ENCODE measurements at places on chromosomes 7 and 10.

DNA sequence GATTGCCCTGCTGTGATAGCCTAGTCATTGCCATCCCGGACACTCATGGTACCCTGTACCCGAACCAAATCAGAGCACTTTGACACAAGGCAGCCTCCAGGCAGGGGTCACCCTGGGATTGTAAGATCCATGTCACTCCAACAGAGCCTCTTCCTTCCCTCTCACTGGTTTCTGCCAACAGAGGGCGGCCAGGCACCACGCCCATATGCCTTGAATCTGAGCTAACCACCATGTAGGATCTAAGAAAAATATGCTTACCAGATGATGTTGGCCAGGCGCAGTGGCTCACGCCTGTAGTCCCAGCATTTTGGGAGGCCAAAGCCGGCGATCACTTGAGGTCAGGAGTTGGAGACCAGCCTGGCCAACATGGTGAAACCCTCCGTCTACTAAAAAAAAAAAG lies 389.2 kb upstream of the KLF6 start:
- no peak for DNase-seq

- DNase-seq = no peak
Observed at GRCh38 chr7:70645279-70645678, 486.7 kb upstream of the GALNT17 start.

DNA sequence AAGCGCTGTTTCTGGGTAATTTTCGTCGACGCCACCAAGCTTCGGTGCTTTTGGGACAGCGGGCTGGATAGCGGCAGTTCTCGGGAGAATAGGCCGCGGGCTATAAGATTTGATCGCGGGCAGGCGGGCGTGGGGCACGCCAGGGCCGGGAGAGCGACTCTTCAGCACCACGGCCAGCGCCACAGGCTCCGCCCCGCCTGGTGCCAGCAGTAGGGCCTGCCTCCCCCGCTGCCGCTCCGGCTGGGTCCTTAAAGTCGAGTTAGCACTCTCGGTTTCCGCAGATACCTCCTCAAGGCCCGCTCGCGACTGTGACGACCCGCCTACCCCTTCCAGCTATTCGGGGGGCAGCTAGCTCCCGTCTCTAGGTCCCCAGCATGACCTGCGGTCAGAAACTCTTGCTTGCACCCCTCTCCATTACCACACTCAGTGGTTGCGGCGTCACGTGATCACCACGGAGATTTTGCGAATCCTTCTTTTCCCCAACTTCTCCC lies 9.4 kb downstream of the NXPH1 start:
- peak; percentile 57 for DNase-seq

DNA sequence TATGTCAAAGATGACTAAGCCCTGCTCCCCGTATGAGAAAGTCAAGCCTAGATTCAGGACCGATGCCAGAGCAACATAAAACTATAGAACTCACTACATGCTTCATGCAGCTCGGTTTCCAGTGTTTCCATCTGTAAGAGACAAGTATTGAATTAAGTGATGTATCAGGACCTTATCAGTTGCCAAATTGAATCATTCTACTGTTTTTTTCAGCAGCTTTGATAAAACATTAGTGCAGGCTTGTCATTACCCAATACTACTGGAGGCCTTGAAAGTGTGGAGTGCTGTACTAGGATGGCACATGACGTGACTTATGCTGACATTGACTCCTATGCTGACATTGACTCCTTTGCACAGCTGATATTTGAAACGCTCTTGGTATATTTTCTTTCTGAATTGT lies 10.8 kb upstream of the NRP1 start:
- no peak for DNase-seq

- DNase-seq = no peak
Observed at GRCh38 chr7:38872202-38872601, 36.8 kb downstream of the VPS41 start.

GRCh38 chr7:145584401-145584800 lies 532.2 kb upstream of the CNTNAP2 start:
- DNase-seq = no peak

DNA sequence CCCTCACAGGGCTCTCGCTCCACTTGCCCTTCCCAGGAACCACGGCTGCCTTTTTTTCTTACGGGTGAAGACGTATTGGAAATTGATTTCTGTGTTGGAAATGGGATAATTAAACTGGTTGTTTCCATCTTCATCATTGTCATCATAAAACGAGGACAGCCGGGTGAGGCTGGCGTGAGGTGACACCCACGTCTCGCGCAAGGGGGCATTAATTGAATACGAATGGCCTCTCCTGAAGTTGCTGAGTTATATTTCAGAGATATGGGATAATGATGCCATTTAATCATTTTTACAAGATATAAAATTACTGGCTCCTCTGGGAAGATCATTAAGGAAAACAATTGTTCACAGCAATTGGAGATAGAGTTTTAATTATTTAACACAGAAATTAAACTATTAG lies 18.3 kb upstream of the NKX6-2 start:
- no peak for DNase-seq

GRCh38 chr7:18497082-18497481 lies 1.5 kb downstream of the HDAC9 start:
- no peak for DNase-seq

GRCh38 chr10:43913676-43914235 lies 265.1 kb upstream of the ZNF32 start:
- DNase-seq = no peak

DNA sequence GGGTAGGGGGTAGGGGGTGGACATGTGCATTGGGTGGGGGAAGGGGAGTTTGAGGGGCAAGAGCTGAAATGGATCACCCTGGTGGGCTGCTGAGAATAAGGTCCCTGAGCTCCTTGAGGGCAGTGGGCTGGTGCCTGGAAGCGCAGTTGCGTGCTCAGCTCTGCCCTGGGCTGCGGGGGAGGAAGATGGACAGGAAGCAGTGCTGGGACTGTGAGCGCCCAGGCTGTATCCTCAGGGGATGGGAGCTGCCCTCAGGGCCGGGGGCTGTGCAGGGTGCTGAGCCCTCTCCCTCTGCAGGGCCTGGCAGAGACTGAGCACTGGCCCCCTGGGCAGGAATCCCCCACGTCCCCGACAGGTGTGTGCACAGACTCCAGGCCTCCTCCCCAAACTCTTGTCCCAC lies 24.4 kb upstream of the ZNF467 start:
- no peak for DNase-seq

DNA sequence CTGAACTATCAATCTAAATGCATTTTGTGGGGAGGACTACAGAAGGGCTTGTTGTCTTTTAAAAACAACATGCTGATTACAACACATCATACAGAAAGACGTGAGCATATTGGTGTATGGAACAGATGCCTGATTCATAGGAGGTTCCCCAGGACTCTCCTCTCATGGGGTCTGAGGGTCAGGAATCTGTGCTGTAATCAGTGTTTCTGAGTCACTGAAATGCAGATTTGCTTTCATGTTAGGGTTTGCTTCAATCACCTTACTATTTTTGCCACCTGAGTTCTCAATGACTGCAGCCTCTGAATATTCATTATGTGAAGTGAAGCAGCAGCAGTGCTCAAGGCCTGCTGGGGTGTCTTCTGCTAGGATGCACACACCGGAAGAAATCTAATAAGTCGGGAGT lies 550 bp upstream of the ANK3 start:
- no peak for DNase-seq

GRCh38 chr7:73364006-73364728 lies 36.2 kb downstream of the FKBP6 start:
- DNase-seq = no peak

GRCh38 chr7:149237502-149237901 lies 1.9 kb upstream of the ZNF212 start:
- no peak for DNase-seq

DNA sequence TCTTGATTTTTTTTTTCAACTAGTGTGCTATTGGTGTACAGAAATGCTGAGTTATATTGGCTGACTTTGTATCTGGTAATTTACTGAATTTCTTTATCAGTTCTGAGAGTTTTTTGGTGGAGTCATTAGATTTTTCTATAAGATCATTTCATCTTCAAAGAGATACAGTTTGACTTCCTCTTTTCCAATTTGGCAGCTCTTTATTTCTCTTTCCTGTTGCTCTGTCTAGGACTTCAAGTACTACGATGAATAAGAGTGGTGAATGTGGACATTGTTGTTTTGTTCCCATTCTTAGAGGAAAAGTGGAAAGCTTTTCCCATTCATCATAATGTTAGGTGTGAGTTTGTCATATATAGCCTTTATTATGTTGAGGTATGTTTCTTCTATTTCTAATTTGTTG lies 50.2 kb downstream of the LOXL4 start:
- no peak for DNase-seq

DNA sequence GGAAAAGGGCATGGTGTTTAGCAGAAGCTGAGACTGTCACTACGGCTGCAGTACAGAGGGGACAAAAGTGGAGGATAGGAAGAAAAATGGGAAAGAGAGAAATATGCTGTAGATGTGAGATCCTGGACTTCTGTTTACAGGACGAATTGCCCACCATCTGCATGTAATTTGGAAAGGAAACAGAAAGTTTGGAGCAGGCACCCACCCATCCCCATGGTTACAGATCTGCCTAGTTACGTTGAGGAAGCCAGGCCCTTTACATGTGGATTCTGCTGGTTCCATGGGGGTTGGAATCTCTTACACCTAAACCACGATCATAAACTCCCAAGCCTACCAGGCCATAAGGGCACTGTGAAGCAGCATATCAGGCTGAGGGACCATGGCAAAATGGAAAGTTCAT lies 84.3 kb downstream of the WDFY4 start:
- no peak for DNase-seq

GRCh38 chr10:117674646-117675045 lies 132.1 kb downstream of the EMX2 start:
- DNase-seq = no peak

DNA sequence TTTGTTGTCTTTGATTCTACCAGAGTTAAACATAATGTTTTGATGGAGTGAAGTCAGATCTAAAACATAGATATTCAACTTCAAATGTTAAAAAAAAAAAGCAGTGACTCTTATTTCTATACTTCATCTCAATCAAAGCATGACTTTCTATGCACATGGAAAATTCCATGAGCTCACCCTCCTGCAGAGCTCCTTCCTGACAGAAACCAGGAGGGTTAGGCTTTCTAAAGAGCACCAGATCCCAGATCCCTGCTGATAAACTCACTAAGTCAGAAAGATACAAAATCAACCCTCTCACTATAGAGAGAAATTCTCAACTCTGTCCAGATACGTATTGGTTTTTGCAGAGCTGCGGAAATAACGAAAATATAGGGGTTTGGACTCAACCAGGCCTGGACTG lies 122.6 kb downstream of the FAM107B start:
- no peak for DNase-seq

- no peak for DNase-seq
Observed at GRCh38 chr7:114622221-114622620, 207.6 kb downstream of the FOXP2 start.

- DNase-seq = no peak
Observed at GRCh38 chr7:3634396-3634795, 333.3 kb downstream of the SDK1 start.

GRCh38 chr10:86077871-86078638 lies 288.5 kb downstream of the GRID1 start:
- DNase-seq = no peak

GRCh38 chr7:73519867-73520672 lies 2.0 kb downstream of the BAZ1B start:
- DNase-seq = no peak

GRCh38 chr10:76892766-76893479 lies 744.7 kb downstream of the KCNMA1 start:
- DNase-seq = no peak

DNA sequence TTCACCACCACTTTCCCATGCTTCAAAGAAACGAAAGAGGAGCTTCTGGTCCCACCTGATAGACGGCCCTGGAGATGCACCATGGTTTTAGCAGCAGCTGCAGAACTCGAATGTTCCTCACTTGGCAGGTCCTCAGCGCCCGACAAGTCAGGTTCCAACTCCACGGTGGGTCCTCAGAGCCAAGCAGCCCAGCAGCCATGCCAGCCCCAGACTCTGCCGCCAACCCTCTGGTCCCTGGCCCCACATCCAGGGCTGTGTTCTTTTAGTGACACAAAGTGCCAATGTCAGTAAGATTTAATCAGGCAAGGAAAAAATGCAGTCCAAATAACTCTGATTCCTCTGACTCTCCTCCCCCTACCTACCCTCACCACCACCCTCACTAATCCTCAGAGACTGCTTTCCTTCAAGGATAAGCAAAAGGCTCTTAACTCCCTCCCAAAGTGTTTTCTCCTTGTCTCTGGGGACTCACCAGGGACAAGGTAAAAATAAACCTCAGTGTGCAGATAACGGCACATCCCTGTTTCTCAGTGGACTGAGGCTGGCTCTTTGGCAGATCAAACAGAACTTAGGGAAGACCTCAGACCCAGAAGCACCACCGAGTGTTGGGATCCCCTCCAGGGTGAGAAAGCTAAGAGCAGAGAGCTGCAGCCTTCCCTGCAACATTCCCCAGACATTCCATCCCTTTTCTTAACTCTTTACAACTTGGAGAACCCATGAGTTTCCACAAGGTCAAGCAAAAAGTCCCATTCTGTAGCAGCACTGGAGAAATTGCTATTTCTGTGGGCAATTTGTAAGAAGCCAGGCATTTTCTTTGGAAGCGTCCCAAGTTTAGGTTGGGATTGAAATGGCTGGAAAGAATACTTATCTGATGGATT lies 358.9 kb downstream of the FRMD4A start:
- DNase-seq = no peak

- no peak for DNase-seq
Observed at GRCh38 chr10:80552151-80552646, 14.5 kb downstream of the SH2D4B start.

- DNase-seq = no peak
Observed at GRCh38 chr10:10872764-10873163, 144.9 kb upstream of the CELF2 start.

- no peak for DNase-seq
Observed at GRCh38 chr10:133564816-133565215, 567 bp downstream of the SYCE1 start.

- DNase-seq = no peak
Observed at GRCh38 chr10:133224756-133225372, 5.2 kb upstream of the UTF1 start.

- no peak for DNase-seq
Observed at GRCh38 chr7:20246236-20246635, 29.1 kb upstream of the MACC1 start.

- DNase-seq = no peak
Observed at GRCh38 chr10:129964611-129965424, 744 bp upstream of the EBF3 start.

- DNase-seq = no peak
Observed at GRCh38 chr10:72026278-72027111, 61.9 kb downstream of the SPOCK2 start.

DNA sequence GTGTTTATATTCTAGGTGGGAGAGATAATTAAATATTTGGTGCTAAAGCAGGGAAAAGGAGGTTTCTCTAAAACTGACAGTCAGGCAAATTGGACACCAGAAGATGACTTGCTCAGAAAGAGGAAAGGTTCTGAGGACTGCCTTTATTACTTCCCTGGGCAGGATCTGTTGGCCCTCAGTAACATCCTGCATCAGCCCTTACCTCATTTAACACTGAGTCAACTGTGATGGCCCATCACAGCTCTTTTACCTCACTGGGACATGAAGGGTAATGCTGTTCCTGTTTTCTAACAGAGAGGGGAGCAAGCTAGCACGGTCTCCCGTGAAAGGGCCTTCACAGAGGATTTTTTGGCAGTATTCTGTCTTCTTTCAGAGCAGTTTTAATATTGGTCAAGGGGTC lies 12.0 kb downstream of the PPP1R17 start:
- no peak for DNase-seq
